ENCODE measurements at places on chromosomes 7 and 10.
A peak's percentile ranks its signal among the peaks of the same experiment; 100 is the strongest.

DNA sequence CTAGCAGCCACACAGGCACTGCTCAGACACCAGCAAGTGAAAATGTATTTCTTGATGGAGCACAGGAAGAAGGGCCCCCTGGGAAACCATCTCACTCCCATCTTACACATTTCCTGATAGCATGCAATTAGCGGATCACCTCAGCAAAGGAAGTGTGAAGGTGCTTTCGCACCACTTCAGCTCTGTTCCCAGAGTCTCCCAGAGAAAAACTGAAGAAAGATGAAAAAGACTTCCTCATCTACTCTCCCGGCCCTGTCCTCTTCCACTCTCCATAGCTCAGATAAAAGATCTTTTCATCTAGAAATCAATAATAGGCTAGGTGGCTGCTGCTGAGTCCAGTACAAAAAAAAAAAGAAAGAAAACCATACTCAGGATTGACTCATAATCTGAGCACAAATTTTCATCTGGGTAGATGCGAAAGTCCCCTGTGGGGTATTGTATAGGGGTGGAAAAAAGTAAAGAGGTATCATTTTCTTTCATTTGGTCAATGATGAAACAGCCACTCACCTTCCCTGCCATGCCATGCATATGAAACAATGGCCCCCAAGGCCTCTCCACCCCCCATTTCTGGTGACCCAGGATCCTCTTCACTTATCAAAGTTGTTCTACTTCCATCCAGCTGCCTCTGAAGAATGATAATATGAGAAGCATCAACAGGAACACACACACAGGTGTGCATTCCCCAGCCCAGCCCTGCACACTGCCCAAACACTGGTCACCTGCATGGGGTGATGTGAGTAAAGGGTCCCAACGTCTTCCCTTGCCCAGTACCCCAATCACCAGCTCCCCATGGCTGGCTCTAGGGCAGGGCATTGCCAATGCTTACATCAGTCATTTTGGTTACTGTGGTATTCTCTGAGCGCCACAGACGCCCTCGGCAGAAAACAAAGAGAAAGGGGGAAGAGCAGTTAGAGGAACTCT lies 48.8 kb upstream of the DGKI start:
- DNase-seq, result no peak

DNA sequence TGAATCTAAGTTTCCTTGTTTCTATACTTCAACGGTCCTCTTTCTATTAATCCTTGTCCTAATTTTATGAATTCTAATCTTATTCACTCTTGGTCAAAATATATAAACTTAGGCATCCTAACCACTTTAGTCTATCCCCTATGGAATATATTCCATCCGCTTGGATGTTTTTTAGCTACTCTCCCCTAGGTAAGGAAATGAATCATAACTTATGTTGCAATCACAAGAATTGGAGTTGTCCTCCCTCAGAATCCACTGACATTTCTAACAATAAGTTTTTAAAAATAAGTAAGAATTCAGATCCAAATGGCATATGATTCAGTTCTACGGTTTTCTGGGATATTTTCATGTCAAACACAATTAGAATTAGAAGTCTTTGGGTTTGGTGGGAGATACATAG lies 1081.6 kb downstream of the SORCS1 start:
- peak; percentile 66 for DNase-seq

DNA sequence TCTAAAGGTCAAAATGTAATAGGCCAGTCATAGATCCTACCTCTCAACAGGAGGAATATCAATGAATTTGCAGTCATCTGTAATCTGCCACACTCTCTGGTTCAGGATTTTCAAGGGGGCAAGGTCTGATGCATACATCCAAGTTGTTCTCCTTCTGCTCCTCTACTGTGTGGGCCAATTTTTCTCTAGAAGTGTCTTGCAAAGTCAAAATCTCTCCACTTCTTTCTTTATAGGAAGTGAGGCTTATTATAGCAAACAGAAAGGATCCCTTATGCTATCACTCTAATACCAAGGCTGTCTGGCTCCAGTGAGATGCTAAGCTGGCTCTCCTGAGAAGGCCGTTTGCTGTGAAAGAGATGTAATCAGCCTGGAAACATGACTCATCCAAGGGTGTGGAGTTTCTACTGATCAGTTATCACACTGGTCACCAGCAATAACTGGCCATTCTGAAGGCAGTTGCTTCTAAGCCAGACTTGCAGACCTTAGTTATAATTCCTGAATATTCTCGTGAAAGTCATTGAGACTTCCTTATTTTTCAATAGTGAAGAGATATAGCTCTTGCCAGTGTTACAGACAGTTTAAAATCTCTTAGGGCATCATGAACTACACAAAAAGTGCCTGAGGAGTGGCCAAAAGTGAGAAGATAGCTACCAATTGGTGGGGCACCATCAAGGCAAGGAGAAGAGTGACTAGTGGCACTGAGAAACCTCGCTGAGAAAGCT lies 43.2 kb upstream of the LRGUK start:
- peak; percentile 12 for DNase-seq

DNA sequence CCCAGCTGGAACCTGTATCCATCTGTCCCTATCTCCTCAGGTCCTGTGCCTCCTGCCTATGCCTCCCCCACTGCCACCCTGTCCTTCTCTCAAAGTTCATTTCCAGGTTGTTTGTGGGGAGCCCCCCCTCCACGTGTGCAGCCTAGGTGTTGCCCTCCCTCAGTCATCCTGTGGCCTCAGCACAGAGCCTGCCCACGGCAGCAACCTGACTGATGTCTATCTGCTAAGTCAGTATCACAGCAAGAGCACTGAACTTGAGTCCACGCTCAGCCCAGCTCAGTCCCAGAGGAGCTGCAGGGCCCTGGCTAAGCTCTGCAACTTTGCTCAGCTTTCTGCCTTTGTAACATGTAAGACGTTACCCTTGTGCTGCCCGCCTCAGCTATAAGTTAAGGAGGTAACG lies 28.7 kb downstream of the FAM53B start:
- DNase-seq, result no peak

GRCh38 chr7:77837275-77837674 lies 38.7 kb downstream of the PHTF2 start:
- DNase-seq, result no peak

- no peak for DNase-seq
These were observed 22.0 kb downstream of the LAMB4 start for GRCh38 chr7:108108131-108108530.

GRCh38 chr10:51389415-51390321 lies 309.7 kb downstream of the CSTF2T start:
- DNase-seq, result peak; percentile 99

- DNase-seq, result no peak
These were observed 3.6 kb upstream of the CDH23 start for GRCh38 chr10:71392791-71393781.

- peak; percentile 60 for DNase-seq
These were observed 54.4 kb downstream of the ITGB8 start for GRCh38 chr7:20385126-20385525.

DNA sequence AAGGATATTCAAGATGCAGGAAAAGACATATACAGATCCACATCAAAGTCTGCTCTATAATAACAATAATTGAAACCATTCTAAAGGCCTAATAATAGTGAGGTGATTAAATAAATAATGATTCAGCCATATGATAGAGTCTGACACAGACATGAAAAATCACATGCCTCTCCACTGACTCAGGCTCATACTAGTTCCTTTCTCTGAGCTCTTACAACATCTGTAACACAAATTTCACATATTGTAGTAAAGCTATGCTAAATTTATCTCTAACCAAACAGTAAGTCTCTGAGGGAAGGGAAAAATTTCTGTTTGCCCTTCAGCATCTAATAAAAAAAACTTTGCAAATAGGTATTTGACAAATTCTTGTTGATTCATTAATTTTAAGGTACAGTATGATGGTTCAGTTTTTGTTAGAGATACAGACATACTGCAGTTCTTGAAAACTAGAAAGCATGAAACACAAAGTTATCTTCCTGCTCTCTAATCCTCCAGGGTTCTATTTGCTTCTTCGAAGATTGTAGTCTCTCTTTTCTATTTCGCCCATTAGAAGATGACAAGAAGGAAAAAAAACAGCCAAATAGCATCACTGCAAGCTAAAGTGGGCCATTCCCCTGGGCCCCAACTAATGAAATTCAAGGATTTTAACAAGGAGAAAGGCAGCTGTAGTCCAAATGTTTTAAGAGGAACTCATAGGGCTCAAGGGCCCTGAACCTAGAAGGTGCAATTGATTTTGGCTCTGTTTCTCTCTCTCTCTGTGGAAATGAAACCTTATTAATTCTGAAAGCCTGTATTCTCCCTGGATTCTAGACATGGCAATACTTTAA lies 53.9 kb downstream of the CUBN start:
- DNase-seq, result peak; percentile 94

GRCh38 chr7:36986511-36986933 lies 262.2 kb upstream of the AOAH start:
- no peak for DNase-seq

DNA sequence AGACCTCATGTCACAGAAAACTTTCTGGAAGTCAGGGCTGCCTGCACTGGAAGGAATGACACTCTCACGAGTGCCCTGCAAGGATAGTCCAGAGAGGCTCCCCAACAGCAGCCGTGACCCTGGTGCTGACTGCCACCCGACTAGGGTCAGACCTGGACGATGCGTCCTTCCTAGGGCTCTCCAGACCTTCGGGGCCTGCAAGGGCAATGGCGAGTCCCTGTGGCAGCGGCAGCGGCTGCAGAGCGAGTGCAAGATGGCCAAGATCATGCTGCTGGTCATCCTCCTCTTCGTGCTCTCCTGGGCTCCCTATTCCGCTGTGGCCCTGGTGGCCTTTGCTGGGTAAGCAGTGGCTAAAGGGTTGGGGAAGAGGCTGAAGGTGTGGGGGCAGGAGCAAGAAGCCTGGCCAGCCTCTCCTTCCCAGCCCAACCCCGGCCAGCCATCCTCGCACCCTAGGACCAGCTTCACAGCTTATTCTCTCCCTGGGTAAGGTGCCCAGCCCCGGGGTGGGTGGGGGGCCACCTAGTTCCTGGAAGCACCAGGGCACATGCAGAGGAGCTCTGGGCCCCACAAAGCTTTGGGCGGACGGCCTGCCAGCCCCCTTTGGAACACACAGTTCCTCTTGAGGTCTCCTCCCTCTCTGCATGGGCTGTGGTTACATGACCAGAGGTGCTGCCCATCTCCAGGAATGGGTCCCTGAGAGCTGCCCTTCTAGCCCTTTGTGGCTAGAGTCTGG lies 5.5 kb downstream of the OPN4 start:
- no peak for DNase-seq

GRCh38 chr10:1169981-1170866 lies 114.0 kb downstream of the WDR37 start:
- no peak for DNase-seq

- DNase-seq, result no peak
These were observed 38.3 kb upstream of the INPP5A start for GRCh38 chr10:132499367-132499685.

GRCh38 chr7:4030346-4030950 lies 651.6 kb upstream of the FOXK1 start:
- no peak for DNase-seq

GRCh38 chr10:646118-646524 lies 43.3 kb downstream of the DIP2C start:
- no peak for DNase-seq

GRCh38 chr7:29113384-29114102 lies 32.8 kb downstream of the CPVL start:
- peak; percentile 44 for DNase-seq

- DNase-seq, result peak; percentile 97
These were observed 74.0 kb downstream of the FAM241B start for GRCh38 chr10:69703766-69704630.

GRCh38 chr7:20329389-20330238 lies 1.1 kb upstream of the ITGB8 start:
- peak; percentile 72 for DNase-seq

DNA sequence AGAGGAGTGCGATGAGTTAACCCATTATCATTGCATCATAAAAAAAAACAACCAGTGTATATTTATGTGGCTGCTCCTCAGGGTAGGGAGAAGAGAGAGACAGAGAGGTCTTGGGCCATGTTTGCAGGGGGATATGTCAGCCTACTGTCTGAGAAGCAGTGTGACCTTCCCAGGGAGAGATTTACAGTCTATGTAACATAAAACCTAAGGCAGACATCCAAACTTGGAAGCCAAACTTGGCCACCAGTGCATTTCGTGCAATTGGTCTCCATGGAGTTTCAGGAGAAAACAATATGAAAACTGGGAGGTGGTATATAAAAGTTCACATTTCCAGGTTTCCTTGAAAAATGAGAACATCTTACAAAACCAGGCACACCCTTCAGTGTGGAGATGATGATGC lies 85.9 kb upstream of the CXCL12 start:
- peak; percentile 68 for DNase-seq

DNA sequence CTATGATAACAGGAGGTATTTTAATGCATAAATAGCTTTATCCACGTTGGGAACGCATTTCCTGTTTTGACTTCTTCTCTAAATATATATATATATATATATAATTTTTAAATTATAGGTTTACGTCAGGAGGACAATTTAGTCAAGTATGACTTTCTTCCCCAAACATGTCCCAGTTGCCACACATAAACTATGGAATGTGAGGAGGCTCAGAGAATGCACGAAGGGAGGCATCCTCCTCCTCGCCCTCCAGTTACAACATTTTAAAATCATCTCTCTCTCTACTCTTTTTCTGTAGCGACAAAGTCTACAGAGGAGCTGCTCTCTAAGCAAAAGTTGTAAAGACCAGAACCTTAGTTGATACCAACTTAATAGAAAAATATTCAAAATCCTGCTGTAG lies 106.9 kb upstream of the LYZL1 start:
- peak; percentile 42 for DNase-seq

DNA sequence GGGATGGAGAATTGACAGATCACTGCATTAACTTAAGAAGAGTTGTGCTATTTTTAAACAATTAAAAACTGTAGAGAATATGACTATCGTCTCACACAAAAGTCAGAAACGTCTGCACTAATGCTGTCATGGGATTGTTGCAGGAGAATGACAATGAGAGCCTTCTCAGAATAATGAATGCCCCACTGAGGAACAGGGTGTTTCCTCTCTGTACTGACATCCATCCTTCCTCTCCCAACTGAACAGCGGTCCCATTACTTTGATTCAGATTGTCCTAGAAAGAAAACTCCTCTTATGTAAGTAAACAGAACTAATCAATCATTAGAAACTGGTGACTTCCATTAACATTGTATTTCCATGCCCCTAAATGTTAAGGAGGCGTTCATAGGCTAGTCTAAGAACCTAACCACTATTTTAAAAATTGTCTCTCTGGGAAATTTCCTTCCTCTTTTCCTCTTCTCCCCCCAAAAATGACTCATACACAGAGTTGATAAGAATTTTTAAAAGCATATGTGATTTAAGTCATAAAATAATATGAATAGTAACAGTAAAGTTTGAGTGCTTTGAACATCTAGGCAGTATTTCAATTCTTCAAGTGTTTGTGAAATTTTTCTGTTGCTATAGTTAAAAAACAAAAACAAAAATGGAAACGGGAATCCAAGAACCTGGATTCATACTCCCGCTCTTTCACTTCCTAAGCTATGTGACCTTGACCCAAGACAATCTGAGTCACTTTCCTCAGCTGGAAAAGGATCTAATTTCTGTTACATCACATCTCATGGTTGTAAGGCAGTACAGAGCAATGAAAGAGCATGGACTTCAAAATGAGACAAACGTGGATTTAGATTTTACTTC lies 12.7 kb upstream of the MACC1 start:
- peak; percentile 93 for DNase-seq

- peak; percentile 80 for DNase-seq
These were observed 83.9 kb downstream of the PIP4K2A start for GRCh38 chr10:22630234-22631174.

GRCh38 chr10:91424016-91424415 lies 13.9 kb downstream of the HECTD2 start:
- DNase-seq, result no peak
